ENCODE measurements at places on chromosomes 5 and 9.

GRCh38 chr5:139094154-139095131 is 103.7 kb downstream of the SIL1 start:
- no peak for DNase-seq

- DNase-seq: no peak
Observed at GRCh38 chr5:122908662-122909061, 63.2 kb downstream of the SNX24 start.

- DNase-seq: no peak
Observed at GRCh38 chr9:109253637-109254284, 67.1 kb downstream of the EPB41L4B start.

- no peak for DNase-seq
Observed at GRCh38 chr5:133610489-133611356, 1.6 kb downstream of the FSTL4 start.

- no peak for DNase-seq
Observed at GRCh38 chr5:181044093-181044599, 4.1 kb downstream of the BTNL9 start.

DNA sequence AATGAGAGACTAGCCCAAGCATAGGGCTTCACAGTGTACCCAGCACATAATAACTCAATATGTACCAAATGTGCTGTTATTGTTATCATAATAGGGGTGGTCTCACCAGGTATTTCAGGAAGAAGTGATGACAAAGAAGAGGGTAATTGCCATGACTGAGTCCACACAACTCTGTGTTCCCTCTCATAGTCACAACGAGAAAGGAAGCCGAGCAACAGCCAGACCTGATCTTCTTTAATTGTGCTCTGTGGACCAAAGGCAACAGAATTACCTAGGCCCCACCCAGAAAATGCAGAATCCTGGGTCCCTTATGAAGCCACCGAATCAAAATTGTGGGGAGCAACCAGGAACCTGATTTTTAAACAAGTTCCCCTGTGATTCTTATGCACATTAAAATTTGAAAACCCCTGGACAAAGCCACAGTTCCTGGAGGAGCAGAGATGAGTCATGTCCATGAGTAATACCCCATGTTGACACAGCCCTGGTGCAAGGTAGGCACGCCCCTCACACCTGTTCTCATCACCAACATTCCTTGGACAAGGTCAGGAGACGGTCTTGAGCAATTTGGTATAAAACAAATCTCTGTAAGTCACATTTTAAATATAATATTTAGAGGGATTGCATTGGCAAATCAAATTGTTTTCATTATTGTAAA is 5.2 kb downstream of the FGF1 start:
- DNase-seq: no peak

GRCh38 chr5:177576169-177576568 is 15.8 kb upstream of the TMED9 start:
- DNase-seq: no peak

- no peak for DNase-seq
Observed at GRCh38 chr5:166431456-166431855, 1860.0 kb upstream of the WWC1 start.

DNA sequence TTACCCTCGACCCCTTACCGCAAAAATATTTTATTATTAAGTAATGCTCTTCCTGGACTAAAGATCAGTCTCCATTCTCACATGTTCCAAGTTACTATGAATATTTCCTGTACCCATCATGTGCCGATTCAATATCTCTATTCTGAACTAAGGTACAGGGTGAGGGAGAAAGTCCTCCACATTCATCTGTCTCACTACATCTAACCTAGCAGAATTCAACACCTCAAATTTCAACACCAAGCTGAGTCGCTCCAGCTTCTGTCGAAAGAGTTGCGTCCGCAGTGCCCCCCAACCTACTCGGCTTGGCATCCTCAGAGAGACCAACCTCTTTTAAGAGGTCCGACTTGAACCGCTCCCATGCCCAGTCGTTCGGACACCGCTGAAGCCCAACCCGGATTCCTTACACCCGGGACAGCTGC is 1.0 kb downstream of the CERT1 start:
- no peak for DNase-seq

Data from stimulated activated CD8-positive, alpha-beta memory T cell treated with anti-CD3 and anti-CD28 coated beads, Interleukin-4, amount 100 ng/mL, for 1 hour (primary cell).